Stimulated activated CD8-positive, alpha-beta memory T cell treated with anti-CD3 and anti-CD28 coated beads, Interleukin-12 subunit alpha, Interleukin-12 subunit beta, amount 100 ng/mL, for 4 hours (primary cell): ENCODE measurements at places on chromosomes 12 and 14.

- DNase-seq: no peak
Observed at GRCh38 chr14:21199611-21200560, 44.0 kb upstream of the OR5AU1 start.

- no peak for DNase-seq
Observed at GRCh38 chr12:115598871-115599811, 678.4 kb downstream of the MED13L start.

GRCh38 chr12:131323879-131324278 lies 370.2 kb downstream of the ADGRD1 start:
- no peak for DNase-seq

DNA sequence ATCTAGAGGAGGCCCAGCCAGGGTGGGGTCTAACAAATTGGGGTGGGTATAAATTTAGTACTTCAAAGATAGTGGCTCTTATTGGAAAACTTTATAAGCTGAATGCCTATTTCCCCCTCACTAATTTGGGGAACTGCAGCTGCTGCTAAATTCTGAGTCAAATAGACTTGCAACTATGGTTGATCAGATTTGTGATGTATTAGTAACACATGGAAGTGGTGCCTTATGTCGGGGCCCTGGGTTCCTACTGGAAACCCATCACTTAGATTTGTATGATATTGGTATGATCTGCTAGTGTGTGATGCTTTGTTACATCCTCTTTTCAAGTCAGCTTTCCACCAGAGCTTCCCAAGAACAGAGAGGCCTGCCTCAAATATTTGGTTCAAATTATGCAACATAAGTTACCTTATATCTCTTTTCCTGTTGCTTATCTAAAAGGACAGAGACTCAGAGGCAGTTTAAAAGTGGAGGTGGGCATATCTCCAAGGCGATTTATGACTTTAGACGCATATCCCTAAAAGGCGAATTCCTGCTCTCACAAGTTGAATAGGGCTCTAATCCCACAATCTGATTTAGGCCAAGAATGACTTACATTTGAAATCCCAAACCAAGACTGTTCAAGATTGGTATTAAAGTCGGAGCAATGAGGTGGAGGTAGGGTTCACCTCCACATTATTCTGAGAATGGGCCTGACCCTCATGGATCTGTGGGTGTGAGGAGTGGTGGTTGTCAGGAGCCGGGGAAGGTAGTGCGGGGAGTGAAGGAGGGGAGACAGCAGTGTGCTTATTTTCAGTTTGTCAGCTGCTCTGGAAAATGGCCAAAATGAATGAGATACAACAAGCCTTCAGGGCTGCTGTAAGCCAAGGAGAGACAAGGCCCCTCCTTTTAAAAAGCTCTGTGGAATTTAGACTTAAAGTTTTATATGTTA lies 425.8 kb downstream of the RAD51B start:
- DNase-seq: no peak

GRCh38 chr14:101363880-101364391 lies 197.4 kb upstream of the DIO3 start:
- no peak for DNase-seq

DNA sequence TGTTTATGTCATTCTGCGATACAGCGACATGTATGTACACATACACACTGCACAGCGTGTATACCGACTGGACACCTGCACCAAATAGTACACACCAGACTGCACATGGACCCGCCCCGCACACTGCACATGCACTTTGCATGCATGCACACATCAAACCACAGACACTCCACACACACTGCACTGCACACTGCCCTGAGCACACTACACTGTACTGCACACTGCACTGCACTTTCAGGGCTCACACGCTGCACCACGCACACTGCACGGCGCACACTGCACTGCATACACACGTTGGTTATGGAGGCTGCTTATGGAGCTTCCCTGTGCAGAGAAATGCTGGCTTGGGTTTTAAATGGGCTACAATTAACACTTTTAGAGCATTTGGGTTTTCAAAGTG lies 1.6 kb downstream of the PAPLN start:
- DNase-seq: no peak
